ENCODE measurements at places on chromosomes 6 and 20. TPM values are rescaled to one million over a fixed set of nuclear protein-coding genes. Genes with fewer than 3 reads are reported as not detected.

GLO1 gene
- 182 TPM for total RNA-seq

SIM1 gene
- total RNA-seq = not detected

CRISP2 gene
- total RNA-seq = not detected

FAM209B gene
- 0.48 TPM for total RNA-seq

DOP1A gene
- total RNA-seq = 7.3 TPM

KIF25 gene
- not detected for total RNA-seq

FAM184A gene
- total RNA-seq = 3.4 TPM

LAMA5 gene
- 1.0 TPM for total RNA-seq

LY86 gene
- not detected for total RNA-seq

PKHD1 gene
- total RNA-seq = not detected

GLP1R gene
- total RNA-seq = not detected

ARHGAP18 gene
- total RNA-seq = 6.6 TPM

FILIP1 gene
- total RNA-seq = not detected

TRAPPC3L gene
- total RNA-seq = not detected

ARHGAP40 gene
- total RNA-seq = not detected

SIRPB2 gene
- not detected for total RNA-seq

NKAPL gene
- total RNA-seq = 0.40 TPM

ZSCAN31 gene
- total RNA-seq = 0.61 TPM

ZNF391 gene
- 3.6 TPM for total RNA-seq

MYCT1 gene
- not detected for total RNA-seq

BMP5 gene
- total RNA-seq = not detected

KIAA1755 gene
- not detected for total RNA-seq

PBOV1 gene
- not detected for total RNA-seq

TSBP1 gene
- not detected for total RNA-seq

SLC32A1 gene
- not detected for total RNA-seq

POU3F2 gene
- total RNA-seq = not detected

NOX3 gene
- not detected for total RNA-seq

MOG gene
- total RNA-seq = not detected

LHFPL5 gene
- total RNA-seq = not detected

ETV7 gene
- 0.36 TPM for total RNA-seq

TFAP2D gene
- total RNA-seq = not detected

Data from activated CD8-positive, alpha-beta memory T cell treated with anti-CD3 and anti-CD28 coated beads for 36 hours (primary cell).